GM04504 (cell line): ENCODE measurements at places on chromosomes 12 and 14.

GRCh38 chr12:22709292-22709691, 84.3 kb downstream of the ETNK1 start:
- no peak for DNase-seq

- no peak for DNase-seq
Observed at GRCh38 chr12:106634206-106634605, 51.4 kb downstream of the RFX4 start.

DNA sequence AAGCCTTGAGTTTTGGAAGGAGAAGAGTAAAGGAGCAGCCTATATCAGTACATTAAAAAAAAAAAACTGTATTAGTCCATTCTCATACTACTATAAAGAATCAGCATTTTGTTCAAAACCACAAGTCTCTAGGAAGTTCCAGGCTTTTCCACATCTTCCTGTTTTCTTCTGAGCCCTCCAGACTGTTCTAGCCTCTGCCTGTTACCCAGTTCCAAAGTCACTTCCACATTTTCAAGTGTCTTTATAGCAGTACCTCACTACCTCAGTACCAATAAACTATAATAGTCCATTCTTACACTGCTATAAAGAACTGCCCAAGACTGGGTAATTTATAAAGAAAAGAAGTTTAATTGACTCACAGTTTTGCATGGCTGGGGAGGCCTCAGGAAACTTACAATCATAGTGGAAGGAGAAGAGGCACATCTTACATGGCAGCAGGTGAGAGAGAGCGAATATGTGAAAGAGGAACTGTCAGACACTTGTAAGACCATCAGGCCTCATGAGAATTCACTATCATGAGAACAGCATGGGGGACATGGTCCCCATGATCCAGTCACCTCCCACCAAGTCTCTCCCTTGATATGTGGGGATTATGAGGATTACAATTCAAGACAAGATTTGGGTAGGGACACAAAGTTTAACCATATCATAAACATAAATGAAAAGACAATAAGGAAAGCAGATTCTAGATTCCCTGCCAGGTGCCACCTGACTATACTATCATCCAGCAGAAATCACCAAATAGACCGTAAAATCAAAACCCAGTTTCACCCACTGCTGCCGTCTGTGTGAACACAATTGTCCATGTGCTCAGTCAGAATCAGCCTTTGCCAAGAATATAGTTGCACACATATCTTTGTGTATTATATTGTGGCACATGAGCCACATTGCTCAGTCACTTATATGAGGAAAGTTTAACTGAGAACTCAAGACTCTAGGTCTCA, 27.8 kb downstream of the TOGARAM1 start:
- no peak for DNase-seq

DNA sequence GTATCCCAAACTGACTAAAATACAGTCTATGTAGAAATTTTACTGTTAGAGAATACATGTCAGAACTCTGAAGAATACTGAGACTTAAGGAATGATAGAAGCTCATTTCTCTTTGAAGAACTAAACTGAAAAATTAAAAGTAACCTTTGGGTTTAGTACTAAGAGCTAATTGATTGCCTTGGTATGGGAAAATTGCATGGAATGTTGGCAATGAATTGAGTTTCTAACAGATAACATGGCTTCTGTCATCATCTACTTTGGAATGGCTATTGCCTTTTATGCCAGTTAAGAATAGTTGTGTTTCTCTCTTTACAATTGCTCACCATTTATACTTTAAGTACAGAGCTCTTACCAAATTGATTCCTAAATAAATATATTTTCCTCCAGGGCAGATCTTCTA, 308.8 kb upstream of the SYT1 start:
- DNase-seq, result no peak

GRCh38 chr12:15778126-15778525, 11.1 kb downstream of the EPS8 start:
- DNase-seq, result no peak

DNA sequence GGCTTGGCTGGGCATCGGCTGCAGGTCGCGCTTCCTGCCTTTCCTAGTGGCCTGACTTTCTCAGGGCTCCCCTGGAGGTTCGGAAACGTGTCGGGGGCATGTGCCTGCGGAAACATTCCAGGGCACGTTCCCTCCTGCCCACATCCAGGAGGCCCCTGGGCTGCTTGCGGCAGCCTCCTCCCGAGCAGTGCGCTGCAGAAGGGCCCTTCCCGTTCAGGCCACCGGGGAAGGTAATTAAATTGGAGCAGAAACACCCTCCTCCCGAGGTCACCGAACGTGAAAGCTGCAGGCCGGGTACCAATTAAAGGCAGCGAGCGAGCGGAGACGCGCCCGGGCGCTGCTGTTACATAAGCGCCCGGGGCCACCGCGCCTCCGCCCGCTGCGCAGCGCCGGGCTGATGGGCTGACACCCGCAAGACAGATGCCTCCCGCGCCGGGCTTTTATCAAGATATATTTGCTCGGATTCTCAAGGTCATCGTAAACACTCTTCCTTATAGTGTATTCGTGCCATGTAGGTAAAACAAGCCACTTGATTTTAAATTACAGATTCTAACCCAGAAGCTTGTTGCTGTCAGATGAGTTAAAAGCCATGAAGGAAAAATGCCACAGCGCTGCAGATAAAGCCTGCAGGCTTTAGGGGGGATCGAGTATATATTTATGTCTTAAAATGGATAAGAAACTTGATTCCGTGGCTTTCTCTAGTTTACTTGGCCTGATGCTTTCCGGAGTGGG, 31.4 kb downstream of the SSPN start:
- DNase-seq, result no peak

- DNase-seq, result no peak
Observed at GRCh38 chr14:101595887-101596721, 34.8 kb downstream of the DIO3 start.

- DNase-seq, result no peak
Observed at GRCh38 chr12:12733118-12733517, 15.9 kb downstream of the CDKN1B start.

DNA sequence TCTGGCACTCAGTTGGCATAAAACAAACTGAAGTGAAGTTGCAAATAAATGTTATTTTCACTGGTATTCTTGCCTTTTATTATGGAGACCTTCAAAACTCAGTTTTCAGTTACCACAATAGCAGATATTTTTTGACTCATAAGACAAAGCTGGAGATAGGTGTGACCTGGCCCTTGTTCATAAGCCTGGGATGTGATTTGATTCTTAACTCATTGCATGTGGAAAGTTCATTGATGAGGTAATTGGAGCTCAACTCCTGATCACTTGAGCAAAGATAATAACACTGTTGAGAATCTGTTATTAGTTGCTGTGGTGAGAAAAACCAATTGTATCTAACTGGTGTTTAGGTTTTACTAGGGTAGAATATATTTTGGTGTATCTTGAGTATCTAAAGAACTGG, 105.1 kb downstream of the AEBP2 start:
- no peak for DNase-seq

- no peak for DNase-seq
Observed at GRCh38 chr12:14771651-14772137, 31.6 kb downstream of the WBP11 start.

DNA sequence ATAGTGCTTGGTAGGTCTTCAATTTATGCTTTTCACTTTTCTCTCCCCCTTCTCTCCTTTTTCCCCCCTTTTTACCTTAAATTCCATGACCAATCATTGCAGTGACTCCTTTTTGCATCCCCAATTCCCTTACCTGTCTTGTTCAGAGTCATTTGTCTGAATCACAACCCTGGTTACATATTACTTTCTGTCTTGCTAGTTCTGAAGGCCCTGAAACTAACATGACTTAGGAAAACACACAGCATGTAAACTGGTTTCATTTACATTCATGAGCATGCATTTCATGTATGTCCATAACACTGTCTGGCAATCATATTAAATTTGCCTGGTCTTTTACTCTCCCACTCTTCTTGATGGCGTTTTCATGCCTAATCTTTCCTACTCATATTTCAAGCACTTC, 20.3 kb upstream of the FOXG1 start:
- no peak for DNase-seq

- DNase-seq, result no peak
Observed at GRCh38 chr14:100285021-100285912, 21.0 kb downstream of the SLC25A29 start.

GRCh38 chr12:79127271-79127751, 262.7 kb downstream of the SYT1 start:
- peak; percentile 52 for DNase-seq

DNA sequence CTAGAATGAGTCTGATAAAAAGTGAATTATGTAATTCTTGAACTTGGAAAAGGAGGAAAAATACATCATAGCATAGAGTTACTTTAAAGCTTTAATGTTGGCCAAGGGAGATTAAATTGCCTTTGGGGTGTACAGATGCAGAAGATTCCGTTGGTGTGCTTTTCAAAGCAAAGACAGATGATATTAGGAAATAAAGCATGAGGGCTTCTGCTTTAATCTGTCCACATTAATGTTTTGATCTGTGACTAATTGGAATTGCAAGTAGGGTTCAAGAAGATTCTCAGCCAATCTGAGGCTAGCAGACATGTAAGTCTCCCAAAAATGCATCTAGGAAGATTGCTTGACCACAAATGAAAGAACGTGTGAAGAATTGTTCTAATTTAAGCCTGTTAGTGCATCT, 35.2 kb downstream of the LGR5 start:
- DNase-seq, result no peak

DNA sequence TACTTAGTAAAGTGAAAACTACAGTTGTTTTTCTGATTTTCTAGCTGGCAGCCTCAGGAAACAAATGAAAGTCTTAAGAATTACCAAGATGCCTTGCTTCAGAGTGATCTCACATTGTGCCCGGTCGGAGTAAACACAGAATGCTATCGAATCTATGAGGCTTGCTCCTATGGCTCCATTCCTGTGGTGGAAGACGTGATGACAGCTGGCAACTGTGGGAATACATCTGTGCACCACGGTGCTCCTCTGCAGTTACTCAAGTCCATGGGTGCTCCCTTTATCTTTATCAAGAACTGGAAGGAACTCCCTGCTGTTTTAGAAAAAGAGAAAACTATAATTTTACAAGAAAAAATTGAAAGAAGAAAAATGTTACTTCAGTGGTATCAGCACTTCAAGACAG, 28.9 kb downstream of the RXYLT1 start:
- DNase-seq, result no peak

DNA sequence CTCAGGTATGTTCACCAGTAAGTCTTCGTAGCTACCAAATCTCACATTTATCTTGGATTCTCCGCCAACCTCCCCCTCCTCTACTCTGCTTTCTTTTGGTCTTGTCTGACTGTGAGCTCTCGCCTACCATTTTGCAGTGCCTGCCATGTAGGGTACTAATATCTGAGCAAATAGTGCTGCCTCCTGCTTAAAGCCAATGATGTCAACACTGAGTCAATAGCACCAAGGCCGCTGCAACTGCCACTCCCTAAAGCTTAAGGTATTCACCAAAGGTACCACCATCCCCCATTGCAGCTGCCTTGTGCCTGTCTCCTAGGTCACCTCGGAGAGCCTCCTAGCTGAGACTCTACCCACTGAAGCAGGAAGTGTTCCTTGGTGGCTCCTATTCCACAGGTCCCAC, 114.8 kb upstream of the FUT8 start:
- no peak for DNase-seq

DNA sequence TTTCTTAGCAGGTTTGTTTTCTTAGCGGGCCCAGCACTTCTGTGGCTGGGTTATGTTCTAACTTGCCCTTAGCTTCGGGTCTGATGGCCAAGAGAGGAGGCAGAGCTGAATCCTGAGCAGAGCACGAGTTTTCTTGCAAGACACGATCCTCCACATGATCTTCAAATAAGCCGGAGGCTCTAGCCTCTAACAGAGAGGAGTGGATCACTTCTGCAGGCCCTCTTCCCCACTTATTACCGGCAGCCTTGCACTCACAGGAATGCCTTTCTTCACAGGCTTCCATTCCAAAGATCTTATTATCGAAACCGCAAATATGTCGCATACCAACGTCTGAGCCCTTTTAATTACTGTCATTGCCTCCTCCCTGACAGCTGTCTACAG, 79.5 kb downstream of the SINHCAF start:
- DNase-seq, result no peak

- no peak for DNase-seq
Observed at GRCh38 chr14:100651999-100652508, 64.8 kb upstream of the BEGAIN start.

- no peak for DNase-seq
Observed at GRCh38 chr12:47885012-47885501, 19.7 kb downstream of the VDR start.

DNA sequence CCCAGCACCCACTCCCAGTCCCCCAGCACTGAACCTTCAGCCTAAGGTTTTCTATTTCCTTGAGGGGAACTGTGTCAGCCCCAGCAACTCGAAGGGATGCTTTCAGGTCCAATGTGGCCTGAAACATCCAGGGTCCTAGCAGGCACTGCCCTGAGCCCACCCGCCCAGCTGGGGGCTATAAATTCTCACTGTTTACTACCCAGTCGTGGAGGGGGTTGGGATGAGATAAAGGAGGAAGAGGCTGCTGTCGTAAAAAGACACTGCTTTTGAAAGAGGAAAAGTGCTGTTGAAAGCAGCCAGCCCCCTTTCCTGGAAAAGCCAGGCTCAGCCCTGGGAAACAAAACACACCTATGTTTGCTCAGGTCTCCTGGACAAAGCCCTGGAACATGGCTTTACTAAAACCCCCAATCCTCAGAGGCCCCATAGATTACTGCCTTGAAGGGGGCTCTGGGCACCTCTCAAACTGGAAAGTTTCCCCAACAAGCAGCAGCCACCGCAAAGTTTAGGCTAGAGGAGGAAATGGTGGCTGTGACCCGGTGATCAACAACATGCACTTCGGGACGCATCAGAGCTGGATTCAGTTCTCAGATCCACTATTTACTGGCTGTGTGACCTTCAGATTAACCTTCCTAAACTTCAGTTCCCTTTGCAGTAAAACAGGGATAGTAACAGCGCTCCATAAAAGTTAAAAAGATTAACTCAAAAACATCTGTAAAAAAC, 51.0 kb downstream of the ACTN1 start:
- DNase-seq, result no peak

GRCh38 chr12:10362325-10362724, 27.5 kb downstream of the KLRK1 start:
- no peak for DNase-seq

- no peak for DNase-seq
Observed at GRCh38 chr12:75738486-75738885, 227.1 kb upstream of the KRR1 start.

DNA sequence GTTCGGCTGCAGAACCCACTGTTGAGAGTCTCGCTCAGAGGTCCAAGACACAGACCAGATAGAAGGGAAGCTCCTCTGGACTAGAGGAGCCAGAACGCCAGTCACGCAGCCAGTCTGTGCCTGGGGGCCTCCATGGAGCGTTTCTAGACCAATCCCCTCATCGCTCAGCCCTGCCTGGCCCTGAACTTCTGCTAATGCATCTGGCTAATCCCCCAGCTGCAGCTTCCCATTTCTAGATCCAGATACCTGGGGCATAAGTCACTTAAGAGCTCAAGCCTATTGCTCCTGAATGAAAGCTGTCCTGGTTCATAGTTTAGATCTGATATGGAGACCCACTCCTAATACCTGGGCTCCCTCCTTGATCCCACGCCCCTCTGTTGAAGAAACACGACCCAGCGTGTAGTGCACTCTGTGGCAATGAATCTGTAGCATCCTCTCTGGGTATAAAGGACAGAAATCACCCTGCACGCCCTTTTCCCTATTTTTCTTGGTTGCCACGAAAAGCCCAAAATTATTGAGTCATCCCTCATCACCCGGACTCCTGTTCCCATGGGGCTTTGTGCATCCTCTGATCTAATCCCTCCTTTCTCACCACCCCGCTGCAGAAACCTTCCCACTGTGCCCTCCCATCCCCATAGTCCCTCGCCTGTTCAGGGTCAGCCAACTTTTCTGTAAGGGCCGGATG, 341.6 kb upstream of the FKBP4 start:
- no peak for DNase-seq
